Activated CD8-positive, alpha-beta memory T cell treated with anti-CD3 and anti-CD28 coated beads for 4 hours (primary cell): ENCODE measurements at places on chromosomes 12 and 14.

- no peak for DNase-seq
Observed at GRCh38 chr12:29700761-29701481, 82.8 kb downstream of the TMTC1 start.

DNA sequence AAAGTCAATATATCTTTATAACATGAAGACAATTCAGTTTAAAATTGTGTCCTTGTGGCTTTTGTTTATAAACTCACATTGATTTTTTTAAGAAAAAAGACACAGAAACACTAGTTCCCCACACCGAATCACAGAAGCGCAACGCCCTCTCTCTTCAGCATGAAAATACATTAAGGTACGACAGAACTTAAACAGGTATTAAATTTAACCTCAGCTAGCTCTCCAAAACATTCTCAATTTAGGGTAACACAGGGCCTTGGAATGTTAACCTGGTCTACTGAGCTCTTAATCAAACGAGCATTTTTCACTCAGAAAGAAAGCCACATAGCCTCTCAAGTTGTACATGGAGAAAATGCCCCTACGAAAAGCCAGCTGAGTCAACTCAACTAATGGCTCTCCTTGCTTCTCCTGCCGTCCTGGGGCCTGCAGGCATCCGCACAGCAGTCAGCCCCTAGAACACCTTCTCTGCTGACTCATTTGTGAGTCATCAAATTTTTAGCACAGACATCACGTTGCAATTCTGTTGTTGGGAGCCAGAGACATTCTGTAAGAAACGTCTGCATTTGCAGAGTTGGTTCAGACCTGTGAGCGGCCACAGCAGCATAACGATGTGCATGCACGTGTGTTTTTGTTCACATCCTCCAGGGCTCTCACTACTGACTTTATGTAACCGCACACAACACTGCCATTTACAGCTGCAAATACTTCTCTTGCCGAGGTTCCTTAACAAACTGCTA lies 141.6 kb downstream of the ITPR2 start:
- no peak for DNase-seq

DNA sequence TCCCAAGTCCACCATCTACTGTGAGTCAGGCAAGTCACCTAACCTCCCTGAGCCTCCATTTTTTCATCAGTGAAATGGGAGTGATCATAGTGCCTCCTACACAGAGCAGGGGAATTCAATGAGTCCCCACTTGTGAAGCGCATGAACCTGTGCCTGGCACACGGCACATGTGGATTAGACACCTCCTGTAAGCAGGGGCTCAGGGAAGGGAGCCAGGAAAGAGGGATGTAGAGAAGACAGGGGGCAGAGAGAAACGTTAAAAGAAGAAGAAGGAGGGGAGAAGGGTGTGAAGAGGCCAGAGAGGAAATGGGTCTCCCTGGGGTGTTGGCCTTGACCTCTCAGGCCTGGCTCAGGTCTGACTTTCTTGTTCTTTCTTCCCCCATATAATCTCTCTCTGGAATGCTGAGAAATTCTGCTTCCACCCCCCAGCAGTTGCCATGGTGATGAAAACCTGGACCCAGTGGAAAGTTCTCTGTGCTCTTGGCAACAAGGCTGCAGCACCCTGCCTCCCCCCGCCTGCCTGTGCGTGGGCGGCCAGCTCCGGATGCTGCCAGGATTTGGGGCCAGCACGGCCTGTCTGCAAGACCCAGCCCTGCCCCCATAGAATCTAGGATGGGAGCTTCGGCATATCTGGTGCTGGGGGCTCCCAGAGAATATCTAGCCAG lies 94.5 kb downstream of the CALM1 start:
- DNase-seq, result no peak

DNA sequence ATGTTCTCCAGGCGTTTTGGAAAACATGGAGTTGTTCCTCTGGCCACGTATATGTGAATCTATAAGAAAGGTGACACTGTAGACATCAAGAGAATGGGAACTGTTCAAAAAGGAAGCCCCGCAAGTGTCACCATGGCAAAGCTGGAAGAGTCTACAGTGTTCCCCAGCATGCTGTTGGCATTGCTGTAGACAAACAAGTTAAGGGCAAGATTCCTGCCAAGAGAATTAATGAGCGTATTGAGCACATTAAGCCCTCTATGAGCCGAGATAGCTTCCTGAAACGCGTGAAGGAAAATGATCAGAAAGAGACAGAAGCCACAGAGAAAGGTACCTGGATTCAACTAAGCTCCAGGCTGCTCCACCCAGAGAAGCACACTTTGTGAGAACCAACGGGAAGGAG lies 92.5 kb upstream of the EIF5 start:
- no peak for DNase-seq

- no peak for DNase-seq
Observed at GRCh38 chr12:66763467-66763866, 84.6 kb upstream of the GRIP1 start.

DNA sequence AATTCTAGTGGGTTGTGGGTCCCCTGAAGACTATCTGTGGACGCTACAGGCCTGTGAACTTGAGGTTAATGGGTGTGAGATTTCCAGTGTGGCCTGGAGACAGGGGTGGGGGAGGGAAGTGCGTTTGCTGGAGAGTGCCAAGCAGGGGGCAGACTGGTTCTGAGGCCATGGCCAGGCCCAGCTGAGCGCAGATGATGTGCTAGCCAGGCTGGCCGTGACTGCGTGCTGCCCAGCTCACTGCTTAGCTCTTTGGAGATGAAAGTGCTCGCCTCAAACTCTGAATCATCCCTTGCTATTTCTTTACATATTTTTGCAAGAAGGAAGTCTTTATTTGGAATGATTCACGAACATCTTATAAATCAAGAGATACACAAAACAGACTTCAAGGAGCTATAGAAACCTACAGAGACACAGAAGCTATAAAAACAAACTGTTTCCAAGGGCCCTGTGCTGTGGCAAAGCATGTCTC lies 75.2 kb upstream of the PLEKHG3 start:
- DNase-seq, result no peak

DNA sequence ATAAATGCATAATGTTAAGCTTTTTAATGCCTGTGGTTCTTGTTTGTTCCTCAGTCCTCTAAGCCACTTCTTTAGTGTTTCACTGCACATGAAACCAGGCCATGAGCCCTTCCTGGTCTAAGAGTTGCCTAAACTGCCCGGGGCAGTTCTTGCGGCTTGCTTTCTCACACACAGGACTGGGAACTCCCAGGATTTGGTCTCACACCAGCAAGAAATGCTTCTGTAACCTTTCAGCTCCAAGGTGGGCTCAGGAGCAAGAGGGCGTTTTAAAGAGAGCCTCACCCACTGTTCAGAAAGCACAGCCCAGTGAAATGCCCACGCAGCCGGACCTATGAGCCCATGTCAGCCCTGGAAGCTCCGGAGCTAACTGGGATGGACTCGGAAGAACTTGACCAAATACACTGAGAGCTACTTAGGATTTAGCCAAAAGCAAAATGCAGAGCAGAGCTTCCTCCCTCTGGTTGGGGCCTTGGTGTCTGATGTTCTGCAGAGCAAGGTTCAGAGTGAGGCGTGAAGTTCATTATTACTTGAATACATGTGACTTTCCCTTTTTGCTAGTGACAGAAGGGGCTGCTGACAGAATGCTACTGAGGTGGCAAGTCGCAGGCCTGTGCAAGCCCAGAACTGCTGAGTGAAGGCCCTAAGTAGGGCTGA lies 23.4 kb downstream of the SLC25A29 start:
- DNase-seq, result no peak

GRCh38 chr12:87815771-87816585 lies 213.2 kb downstream of the C12orf50 start:
- DNase-seq, result no peak

- no peak for DNase-seq
Observed at GRCh38 chr12:26318661-26319068, 123.3 kb downstream of the SSPN start.

GRCh38 chr14:60679566-60680258 lies 30.4 kb upstream of the SIX1 start:
- no peak for DNase-seq

- no peak for DNase-seq
Observed at GRCh38 chr14:76264384-76264783, 111.6 kb upstream of the ESRRB start.

- DNase-seq, result no peak
Observed at GRCh38 chr12:51448618-51449256, 24.1 kb downstream of the SLC4A8 start.

GRCh38 chr12:88570103-88570502 lies 10.2 kb downstream of the KITLG start:
- no peak for DNase-seq

- no peak for DNase-seq
Observed at GRCh38 chr12:30874455-30875321, 51.9 kb upstream of the TSPAN11 start.

GRCh38 chr14:78752518-78753188 lies 582.5 kb downstream of the NRXN3 start:
- no peak for DNase-seq

DNA sequence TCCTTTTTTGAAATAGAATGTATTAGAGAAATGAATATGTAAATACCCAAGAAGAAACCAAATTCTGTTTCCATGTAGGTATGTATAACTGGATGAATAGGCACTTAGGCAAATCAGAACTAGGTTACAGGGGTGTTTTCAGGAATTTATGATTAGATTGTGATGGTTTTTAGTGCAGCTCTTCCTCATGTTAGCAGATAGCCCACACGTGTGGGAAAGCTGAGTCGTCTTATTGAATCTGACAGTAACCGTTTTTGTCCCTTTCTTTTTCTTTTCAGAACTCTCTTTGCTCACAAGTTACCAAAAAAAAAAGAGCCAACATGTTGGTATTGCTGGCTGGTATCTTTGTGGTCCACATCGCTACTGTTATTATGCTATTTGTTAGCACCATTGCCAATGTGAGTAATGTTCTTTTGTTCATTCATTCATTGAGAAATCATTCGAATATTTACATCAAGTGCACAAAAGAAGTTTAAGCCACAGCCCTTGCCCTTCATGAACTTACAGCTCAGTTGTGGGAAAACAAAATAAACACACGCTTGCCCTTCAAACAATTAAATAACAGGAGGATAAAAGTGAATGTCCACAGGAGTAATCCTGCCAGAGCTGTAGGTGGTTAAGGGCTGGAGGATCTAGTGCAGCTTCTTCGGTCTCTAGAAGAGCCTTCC lies 14.8 kb downstream of the EMP1 start:
- DNase-seq, result no peak

DNA sequence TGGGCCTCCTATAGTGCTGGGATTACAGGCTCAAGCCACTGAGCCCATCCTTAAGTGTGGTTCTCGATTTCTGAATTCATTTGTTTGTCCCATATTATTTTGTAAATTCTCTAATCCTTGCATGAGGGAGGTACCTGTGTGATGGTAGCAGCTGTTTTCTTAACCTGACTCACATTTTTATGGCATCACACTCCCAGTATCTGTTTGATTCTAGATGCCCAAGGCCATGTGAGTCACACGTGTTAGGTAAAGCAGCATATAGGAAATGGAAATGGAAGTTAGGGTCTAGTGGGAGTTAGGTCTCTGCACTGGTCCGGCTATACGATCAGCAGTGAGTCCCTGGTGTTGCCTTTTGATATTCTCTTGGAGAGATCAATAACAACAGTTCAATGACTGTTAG lies 198.1 kb downstream of the ERC1 start:
- no peak for DNase-seq

GRCh38 chr12:68831751-68832503 lies 23.9 kb downstream of the MDM2 start:
- DNase-seq, result no peak

DNA sequence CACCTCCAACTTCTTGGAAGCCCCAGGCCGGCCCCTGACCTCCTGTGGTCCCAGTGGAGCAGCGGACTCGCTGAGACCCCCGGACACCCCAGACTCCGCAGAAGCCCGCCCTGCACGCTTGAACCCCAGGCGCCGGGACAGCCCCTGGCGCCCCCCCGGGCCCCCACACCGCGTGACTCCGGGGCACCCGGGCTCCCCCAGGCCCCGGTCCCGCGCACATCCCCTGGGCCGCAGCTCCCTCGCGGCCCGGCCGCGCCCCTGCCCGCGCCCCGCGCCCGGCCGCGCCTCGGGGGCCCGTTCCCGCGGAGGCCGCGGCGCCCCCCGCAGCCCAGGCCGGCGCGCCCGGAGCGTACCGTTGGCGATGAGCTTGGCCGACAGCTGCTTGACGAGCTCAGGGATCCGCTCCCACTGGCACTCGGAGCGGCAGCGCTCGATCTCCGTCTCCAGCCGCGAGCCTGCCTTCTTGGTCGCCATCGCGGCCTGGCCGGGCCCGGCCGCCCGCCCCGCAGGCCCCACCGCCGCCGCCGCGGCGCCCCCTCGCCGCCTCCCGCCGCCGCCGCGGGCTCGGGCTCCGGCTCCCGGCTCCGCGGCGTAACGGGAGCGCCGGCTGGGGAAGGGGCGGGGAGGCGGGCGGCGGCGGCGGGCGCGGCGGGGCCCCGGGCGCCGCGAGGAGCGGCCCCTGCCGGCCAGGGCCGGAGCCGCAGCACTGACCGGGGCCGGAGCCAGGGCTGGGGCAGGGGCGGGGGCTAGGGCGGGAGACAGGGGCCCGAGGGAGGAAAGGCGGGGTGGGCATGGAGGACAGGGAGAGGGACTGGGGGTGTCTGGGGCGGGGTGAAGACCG lies at the start of gene TTC7B:
Gene TTC7B (minus strand): TSS at position 609 of the 841 bp plus-strand sequence. CDS start 135 bp downstream, at position 474.
- DNase-seq, result no peak

GRCh38 chr14:103209054-103209453 lies 85.8 kb downstream of the TNFAIP2 start:
- DNase-seq, result no peak

DNA sequence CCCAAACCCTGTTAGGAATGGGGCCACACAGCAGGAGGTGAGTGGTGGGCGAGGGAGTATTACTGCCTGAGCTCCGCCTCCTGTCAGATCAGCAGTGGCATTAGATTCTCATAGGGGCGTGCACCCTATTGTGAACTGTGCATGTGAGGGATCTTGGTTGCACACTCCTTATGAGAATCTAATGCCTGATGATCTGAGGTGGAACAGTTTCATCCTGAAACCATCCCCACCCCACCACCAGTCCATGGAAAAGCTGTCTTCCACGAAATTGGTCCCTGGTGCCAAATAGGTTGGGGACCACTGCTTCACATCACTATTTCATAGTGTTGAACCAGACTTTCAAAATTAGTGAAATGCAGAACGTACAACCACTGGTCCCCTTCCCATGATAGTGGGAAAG lies 57.9 kb upstream of the BICD1 start:
- no peak for DNase-seq

- DNase-seq, result no peak
Observed at GRCh38 chr12:115096588-115097397, 412.8 kb upstream of the TBX3 start.

DNA sequence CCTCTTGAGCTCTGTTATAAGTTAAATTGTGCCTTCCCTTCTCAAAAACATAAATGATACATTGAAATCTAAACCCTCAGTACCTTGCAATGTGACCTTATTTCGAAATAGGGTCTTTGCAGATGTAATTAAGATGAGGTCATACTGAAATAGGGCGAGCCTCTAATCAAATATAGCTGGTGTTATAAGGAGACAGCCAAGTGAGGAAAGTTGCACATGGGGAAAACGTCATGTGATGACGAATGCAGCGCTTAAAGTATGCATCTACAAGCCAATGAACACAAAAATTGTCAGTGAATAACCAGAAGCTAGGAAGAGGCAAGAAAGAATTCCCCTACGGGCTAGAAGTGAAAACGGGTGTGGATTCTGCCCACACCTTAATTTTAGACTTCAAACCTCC lies 305.2 kb upstream of the FOXG1 start:
- DNase-seq, result no peak
